Epithelial cell of umbilical artery (primary cell): ENCODE measurements at places on chromosomes 11 and 22. TPM values are rescaled to one million over a fixed set of nuclear protein-coding genes. Genes with fewer than 3 reads are reported as not detected.

The OR8G5 gene
- not detected in 2 replicates for total RNA-seq

The SH3BP1 gene
- 1.3 and 2.4 TPM in 2 replicates for total RNA-seq

The ADM gene
- 104 and 126 TPM in 2 replicates for total RNA-seq

The ASPHD2 gene
- total RNA-seq = 9.3 and 9.4 TPM in 2 replicates

The TBX10 gene
- not detected in 2 replicates for total RNA-seq

The KLHL35 gene
- total RNA-seq = 0.30 and 2.9 TPM in 2 replicates

The AGBL2 gene
- total RNA-seq = under 0.01 TPM in 1 of 2 replicates, not detected in the other

The SPON1 gene
- not detected in 2 replicates for total RNA-seq

The LBHD1 gene
- total RNA-seq = 4.2 and 5.5 TPM in 2 replicates

The ZNF70 gene
- 1.9 and 2.3 TPM in 2 replicates for total RNA-seq

The TRIM6 gene
- 0.97 and 2.4 TPM in 2 replicates for total RNA-seq

The MAPK11 gene
- 10.5 and 17.9 TPM in 2 replicates for total RNA-seq

The DDTL gene
- total RNA-seq = 0.65 TPM in 1 of 2 replicates, not detected in the other

The HOATZ gene
- not detected in 2 replicates for total RNA-seq

The DAGLA gene
- total RNA-seq = 0.46 and 0.65 TPM in 2 replicates

The PPM1F gene
- 74.4 and 112 TPM in 2 replicates for total RNA-seq

The ESAM gene
- total RNA-seq = 69.8 and 70.7 TPM in 2 replicates
